ENCODE measurements at places on chromosomes 16 and 17.

GRCh38 chr16:10088380-10088793 is 93.8 kb downstream of the GRIN2A start:
- no peak for DNase-seq

DNA sequence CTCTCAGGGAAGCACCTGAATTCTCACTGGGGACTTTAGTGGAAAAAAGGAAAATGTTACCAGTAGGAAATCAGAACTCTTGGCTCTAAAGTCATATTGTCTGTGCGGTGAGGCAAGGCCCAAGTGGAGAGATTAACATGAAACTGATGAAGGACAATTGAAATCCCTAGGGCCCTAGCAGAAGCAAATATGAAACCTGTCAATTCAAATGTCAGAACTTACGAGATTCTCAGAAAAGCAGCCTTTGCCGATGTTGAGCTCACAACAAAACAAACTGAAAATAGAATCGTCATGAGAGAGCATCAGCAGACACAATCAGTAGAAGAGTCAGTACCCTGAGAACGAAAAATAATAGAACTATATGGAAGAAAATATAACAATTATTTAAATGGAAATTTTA is 108.8 kb downstream of the ELAC2 start:
- no peak for DNase-seq

GRCh38 chr16:21608639-21609328 is 9.4 kb downstream of the METTL9 start:
- DNase-seq, result no peak

DNA sequence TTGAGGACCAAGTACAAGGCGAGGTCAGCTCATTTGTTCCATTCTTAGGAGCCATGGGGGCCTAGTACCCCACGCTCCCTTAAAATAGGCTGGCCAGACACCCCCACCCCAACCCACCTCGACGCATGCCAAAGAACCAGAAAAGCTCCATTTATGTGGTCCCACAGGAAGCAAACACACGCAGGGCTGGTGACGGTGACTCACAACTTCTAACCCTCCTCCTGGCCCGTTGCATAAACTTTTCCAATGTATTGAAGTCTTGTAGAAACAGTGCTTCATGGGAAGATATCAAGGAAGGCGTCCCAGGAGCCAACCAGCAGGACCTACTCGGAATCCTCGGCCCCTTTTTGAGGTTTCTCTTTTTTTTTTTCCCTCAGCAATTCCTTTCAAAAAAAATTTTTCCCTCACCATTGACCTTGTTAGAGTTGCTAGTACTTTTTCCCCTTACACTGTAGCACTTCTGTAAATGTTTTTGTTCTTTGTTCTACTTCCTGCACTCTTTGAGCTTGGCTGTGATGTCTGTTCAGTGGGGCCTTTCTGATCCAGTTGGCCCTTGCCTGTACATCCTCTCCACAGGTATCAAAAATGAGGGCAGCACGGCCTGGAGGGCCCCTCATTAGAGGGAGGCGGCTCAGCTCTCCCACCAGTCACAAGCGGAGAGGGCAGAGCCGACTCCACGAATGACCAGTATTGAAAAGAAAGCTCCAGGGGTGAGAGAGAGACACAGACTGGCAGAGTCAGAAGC is 208.3 kb downstream of the RGS9 start:
- peak; percentile 65 for DNase-seq

- no peak for DNase-seq
Measured at GRCh38 chr16:1830213-1830612, 3.2 kb downstream of the FAHD1 start.

GRCh38 chr17:297758-298157 is 54.8 kb downstream of the RPH3AL start:
- DNase-seq, result no peak

- peak; percentile 92 for DNase-seq
Measured at GRCh38 chr17:78168242-78168902, at the start of gene SYNGR2. Gene SYNGR2 (plus strand): TSS chr17:78168581. CDS start chr17:78168617, 36 bp downstream.

DNA sequence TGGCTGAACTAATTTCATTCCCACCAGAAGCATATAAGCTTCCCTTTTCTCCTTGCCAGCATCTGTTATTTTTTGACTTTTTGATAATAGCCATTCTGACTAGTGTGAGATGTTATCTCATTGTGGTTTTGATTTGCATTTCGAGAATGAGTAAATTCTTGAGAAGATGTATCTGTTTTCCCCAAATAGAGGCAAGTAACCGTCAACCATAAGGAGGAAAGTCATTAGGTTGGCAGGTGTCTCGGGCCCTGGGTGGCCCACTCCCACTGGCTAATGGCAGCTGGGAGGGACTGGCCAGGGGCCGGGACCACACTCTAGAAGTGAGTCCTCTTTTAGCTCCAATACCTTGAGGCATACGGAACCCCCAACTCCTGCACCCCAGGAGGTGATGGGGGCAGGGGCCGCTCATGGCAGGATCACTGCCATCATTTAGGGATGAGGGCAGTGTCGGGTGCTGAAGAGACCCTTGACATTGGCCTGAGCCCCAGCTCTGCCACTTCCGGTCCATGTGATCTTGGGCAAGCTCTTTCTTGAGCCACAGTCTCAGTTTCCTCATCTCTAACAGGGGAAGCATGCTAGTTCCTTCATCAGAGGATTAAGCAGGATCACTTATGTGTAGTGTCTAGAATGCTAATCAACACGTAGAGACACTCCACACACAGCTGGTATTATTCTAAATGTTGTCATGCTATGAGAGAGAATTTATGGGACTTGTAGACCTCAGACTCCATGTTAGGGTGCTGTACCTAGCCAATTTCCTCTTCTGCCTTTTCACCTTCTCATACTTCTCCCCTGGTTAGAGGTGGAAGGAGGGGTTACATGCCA is 44.3 kb downstream of the RGS9 start:
- DNase-seq, result no peak

Data from LoVo (cell line).